Activated gamma-delta T cell (primary cell): ENCODE measurements at places on chromosomes 12 and 14.

- DNase-seq, result no peak
Measured at GRCh38 chr12:85804663-85805062, 31.5 kb downstream of the RASSF9 start.

DNA sequence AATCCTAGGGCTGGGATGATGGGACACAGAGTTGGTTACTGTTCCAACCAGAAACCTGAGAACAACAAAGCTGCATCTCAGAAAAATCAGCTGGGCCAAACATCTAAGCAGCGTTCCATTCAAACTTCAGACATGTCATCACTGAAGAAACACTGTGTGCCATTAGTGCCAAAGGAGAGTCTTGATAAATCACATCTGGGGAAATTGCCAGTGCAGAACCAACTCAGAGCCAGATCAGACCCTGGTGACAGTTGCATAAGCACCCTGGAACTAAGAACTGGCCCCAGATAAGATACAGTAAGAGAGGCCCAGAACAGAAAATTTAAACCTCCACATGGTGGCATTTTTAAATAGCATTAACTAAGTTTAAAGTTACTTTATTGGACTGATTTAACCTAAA, 482.8 kb downstream of the PRKD1 start:
- no peak for DNase-seq

DNA sequence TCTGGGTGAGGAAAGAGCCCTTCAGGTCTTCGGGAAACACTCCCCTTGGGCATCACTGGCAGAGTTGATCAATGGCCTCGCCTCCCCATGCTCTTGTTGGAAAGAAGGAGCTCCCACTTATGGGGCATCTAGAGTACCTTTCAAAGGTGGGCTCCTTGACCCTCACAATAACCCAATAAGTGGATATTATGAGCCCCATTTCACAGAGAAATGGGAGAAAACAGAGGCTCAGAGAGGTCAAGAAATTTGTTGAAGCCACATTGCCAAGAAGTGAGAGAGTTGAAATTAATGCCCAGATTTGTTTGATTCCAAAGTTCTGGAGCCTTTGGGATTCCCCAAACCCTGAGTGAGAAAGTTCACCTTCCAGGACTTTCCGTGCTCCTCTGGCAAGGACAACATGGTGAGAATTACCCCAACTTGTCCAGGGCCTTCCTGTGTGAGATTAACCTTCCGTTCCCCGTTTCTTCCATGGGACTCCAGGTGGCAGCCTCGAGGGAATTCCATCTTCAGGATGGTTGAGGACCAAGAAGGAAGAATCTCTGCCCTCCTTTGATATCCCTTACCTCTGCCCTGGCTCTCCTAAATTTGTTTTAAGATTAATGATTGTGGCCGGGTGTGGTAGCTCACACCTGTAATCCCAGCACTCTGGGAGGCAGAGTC, 7.5 kb upstream of the CHD4 start:
- DNase-seq, result no peak

GRCh38 chr14:22047115-22047514, 373.5 kb upstream of the OR4E1 start:
- DNase-seq, result no peak

DNA sequence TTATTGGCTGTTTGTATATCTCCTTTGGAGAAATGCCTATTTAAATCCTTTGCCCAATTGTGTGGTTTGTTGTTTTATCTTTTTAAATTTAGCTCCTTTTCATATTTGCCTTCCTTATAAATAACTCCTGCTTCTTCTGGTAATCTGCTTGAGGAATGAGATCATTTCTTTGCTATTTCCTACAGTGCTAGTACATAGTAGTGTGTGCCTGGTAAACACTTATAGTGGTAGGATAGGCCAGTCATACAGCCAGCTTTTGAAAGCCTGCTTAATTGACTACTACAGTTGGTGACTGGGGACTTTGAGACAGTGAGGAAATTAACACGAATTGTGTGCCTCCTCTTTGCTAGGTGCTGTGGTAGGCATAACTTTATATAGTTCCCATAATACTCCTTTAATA, 68.7 kb downstream of the BORCS5 start:
- no peak for DNase-seq

GRCh38 chr14:88351966-88352691, 29.1 kb upstream of the KCNK10 start:
- DNase-seq, result no peak

DNA sequence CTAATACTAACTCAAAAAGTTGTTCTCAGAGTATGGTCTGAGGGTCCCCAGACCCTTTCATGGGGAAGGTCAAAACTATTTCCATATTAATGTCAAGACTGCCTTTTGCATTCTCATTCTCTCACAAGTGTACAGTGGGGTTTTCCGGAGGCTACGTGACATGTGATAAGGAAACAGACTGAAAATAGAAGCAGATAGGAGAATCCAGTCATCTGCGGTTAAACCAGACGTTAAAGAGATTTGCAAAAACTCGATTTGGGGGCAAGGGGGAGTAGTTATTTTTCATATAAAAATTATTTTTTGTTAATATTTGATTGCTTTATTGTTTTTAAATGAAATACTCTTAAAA, 1.0 kb upstream of the NAP1L1 start:
- DNase-seq, result no peak

GRCh38 chr12:49809906-49810389, 18.3 kb downstream of the NCKAP5L start:
- no peak for DNase-seq

DNA sequence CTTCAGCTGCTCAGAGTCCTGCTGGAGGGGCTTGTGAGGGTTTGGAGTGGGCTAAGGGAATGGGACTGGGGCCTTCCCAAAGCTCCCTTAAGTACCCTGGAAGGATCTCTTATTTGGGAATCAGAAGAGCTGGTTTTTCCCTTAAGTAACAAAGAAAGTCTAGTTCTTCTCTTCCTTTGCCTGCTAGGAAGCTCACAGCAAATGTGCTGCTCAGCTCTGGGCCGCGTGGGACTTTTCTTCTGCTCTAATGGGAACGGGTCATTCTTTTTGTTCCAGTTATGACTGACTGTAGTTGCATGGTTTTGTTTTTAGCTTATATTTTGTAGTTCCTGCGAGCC, 6.0 kb downstream of the KIF26A start:
- DNase-seq, result no peak

DNA sequence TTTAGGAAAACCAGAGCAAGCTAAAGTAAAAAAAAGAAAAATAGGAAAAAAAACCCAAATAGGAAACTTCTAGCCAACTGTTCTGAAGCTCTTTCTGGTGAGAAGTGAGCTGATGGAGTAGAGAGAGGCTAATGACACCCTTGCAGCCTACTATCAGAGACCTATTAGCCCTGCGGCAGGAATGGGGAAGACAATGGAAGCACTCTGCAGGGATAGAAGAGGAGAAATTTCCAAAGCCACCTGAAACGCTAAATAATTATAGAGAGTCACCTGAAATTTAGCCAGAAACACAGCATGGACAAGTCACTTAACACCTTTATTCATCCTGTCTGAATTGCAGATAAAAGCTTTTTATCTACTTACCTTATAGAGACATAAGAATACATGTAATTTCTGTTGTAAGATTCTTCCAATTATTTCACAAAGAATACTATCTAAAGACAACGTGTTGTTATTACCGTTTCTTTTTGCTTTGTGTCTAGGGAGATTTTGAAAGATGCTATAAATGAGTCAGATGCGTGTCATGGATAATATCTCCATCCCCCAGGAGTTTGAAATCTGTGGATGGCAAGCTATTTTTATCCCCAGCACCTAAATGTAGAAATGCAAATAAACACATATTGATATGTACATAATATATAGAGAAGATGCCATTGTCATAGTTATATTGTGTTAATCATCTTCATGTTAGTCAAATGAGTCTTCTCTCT, 138.6 kb downstream of the TPH2 start:
- DNase-seq, result no peak

GRCh38 chr14:74913986-74914573, 9.0 kb downstream of the RPS6KL1 start:
- DNase-seq, result no peak
